ENCODE measurements at places on chromosomes 2 and 18.

GRCh38 chr18:39500306-39500705 lies 1934.7 kb upstream of the CELF4 start:
- H3K27ac ChIP-seq, result no peak overlapping the region
- DNase-seq, result no peak
- no peaks in the 10 kb centered on the region for H3K4me1 ChIP-seq
- H3K36me3 ChIP-seq, result no peaks in the 10 kb centered on the region
- H3K4me3 ChIP-seq, result no peak overlapping the region

- H3K4me1 ChIP-seq, result no peaks in the 10 kb centered on the region
- DNase-seq, result no peak
- no peaks in the 10 kb centered on the region for H3K27me3 ChIP-seq
- no peak overlapping the region for H3K4me3 ChIP-seq
These were observed 682.7 kb upstream of the FANCL start for GRCh38 chr2:58923869-58924268.

DNA sequence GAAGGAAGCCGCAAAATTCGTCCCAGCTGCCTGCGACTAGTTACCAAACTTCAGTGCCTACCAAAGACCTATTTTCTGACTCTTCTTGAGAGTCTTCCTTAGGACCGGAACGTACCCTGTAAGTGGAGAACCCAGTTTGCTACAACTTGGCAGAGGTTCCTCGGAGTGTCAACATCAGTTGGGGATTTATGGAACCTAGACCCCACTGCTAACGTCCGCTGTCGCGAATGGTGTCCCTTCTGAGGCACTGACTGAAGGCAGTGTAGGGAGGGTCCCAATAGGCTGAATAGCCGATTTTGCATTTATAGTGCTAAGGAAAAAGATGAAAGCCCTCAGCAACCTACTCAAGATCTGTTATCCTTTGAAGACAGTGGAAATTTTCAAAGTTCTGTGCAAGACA lies 568 bp upstream of the STK17B start:
- DNase-seq, result no peak
- peak overlapping the region; percentile 79 for H3K27ac ChIP-seq
- H3K36me3 ChIP-seq, result peaks cover 7% of the 10 kb centered on the region
- H3K4me3 ChIP-seq, result peak overlapping the region; percentile 61
- H3K4me1 ChIP-seq, result peaks cover 42% of the 10 kb centered on the region

GRCh38 chr2:142926445-142926844 lies 49.0 kb downstream of the KYNU start:
- H3K36me3 ChIP-seq, result no peaks in the 10 kb centered on the region
- no peaks in the 10 kb centered on the region for H3K4me1 ChIP-seq
- no peak overlapping the region for H3K27ac ChIP-seq
- no peak for DNase-seq

DNA sequence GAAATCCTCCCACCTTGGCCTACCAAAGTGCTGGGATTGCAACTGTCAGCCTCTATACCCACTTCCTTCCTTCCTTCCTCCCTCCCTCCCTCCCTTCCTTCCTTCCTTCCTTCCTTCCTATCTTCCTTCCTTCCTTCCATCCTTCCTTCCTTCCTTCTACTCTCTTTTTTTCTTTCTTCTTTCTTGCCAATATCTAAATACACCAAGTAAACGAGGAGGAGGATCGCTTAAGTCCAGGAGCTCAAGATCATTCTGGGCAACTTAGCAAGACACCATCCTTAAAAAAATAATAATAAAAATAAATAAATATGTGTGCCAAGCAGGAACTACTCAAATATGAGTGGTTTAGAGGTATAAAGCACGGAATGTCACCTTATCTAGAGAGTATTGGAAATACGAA lies 249.4 kb upstream of the TRIB2 start:
- H3K4me1 ChIP-seq, result no peaks in the 10 kb centered on the region
- no peak overlapping the region for H3K4me3 ChIP-seq
- H3K27ac ChIP-seq, result no peak overlapping the region
- H3K36me3 ChIP-seq, result no peaks in the 10 kb centered on the region
- DNase-seq, result no peak

- no peak overlapping the region for H3K4me3 ChIP-seq
- no peak overlapping the region for H3K27ac ChIP-seq
- no peaks in the 10 kb centered on the region for H3K4me1 ChIP-seq
- no peak for DNase-seq
- H3K27me3 ChIP-seq, result no peaks in the 10 kb centered on the region
These were observed 40.2 kb downstream of the MRPL33 start for GRCh38 chr2:27811768-27812167.

DNA sequence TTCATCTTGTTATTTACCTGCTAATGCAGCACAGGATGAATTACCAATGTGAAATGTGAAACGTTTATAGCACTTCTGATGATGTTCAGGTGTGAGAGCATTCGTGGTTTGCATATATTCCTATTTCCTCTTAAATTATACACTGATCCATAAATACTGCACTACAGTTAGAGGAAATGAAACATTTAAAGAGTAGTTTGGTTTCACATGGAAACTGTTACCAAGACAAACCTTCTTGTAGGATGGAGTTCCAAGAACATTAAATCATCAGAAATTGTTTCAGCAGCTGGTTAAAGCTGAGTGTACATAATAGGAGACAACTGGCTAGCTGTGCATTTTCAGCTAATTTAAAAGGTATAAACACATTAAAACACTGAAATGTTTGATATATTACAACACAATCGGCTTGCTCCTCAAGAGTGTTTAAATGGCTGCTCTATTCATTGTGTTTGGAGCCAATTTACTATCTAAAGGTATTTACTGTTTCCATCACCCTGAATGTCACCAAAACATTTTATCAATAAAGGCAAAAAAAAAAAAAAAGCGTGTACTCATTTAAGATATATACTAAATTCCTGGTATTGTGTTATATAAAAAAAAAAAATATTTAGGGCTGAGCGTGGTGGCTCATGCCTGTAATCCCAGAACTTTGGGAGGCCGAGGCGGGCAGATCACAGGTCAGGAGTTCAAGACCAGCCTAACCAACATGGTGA lies 100.6 kb downstream of the DYM start:
- H3K27me3 ChIP-seq, result no peaks in the 10 kb centered on the region
- DNase-seq, result peak; percentile 59
- H3K4me3 ChIP-seq, result no peak overlapping the region
- H3K4me1 ChIP-seq, result peaks cover 21% of the 10 kb centered on the region

DNA sequence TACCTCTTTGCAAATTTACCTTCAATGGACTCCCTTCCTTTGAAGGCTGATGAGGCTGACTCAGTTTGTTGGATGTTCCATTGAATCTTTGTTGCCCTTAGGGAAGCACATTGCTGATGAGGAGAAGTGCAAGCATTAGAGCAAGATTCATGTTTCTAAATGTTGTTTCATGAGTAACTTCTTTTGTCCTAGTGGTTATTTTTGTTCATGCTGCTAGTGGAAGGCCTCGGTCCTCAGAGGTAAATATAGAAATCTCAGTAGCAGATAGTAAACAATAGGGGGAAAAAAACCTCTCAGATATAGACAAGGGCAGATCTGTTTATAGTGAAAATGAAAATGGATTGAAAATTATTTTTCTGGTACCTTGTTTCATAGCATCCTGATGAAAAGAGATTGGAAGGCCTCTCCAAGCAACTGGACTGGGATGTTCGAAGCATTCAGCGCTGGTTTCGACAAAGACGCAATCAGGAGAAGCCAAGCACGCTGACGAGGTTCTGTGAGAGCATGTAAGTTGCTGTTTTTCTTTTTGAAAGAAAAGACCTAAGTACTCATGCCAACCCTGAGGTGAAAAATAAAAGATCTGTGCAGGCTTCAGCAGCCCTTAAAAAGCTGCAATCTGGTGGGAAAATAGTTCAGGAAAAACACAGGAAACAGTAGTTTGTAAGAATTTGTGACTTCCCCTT lies 104.9 kb downstream of the CERS6 start:
- H3K36me3 ChIP-seq, result no peaks in the 10 kb centered on the region
- H3K27me3 ChIP-seq, result no peaks in the 10 kb centered on the region

- H3K27me3 ChIP-seq, result no peaks in the 10 kb centered on the region
- H3K36me3 ChIP-seq, result no peaks in the 10 kb centered on the region
- peak overlapping the region; percentile 86 for H3K4me3 ChIP-seq
- no peak for DNase-seq
- no peak overlapping the region for H3K27ac ChIP-seq
These were observed 778 bp downstream of the DYNC2LI1 start for GRCh38 chr2:43774617-43775016.

GRCh38 chr2:201057087-201057521 lies 14.4 kb downstream of the HYCC2 start:
- H3K4me3 ChIP-seq, result peak overlapping the region; percentile 12
- no peaks in the 10 kb centered on the region for H3K27me3 ChIP-seq
- H3K27ac ChIP-seq, result peak overlapping the region; percentile 78
- peaks cover 51% of the 10 kb centered on the region for H3K4me1 ChIP-seq

- H3K36me3 ChIP-seq, result no peaks in the 10 kb centered on the region
- H3K4me3 ChIP-seq, result no peak overlapping the region
- no peaks in the 10 kb centered on the region for H3K27me3 ChIP-seq
- 0 out of 2 replicates have a peak, but pooled peaks cover 4% of the 10 kb centered on the region for H3K4me1 ChIP-seq
These were observed 118.0 kb downstream of the PLB1 start for GRCh38 chr2:28613633-28614501.
